NCI-H446 treated with DMSO at 0.1 percent for 48 hours (cell line): ENCODE measurements at places on chromosomes 5 and 9.

DNA sequence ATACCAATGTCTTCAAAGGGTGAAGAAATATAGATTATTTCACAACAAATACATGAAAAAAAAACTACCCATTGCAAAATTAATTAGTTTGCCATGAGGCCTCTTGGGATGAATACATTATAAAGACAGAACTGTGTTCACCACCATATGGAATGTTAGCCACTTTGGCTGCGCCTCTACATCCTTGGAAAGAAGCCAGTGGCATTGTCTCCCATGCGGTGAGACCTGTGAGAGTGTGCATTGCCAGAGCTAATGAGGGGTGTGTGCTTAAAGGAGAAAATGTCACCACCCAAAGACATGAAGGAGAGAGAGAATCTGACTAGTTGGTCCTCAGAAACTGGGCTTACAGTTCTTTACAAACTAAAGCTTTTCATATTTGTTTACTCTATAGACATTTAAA is 110.6 kb downstream of the PLPPR1 start:
- peak; percentile 84 for DNase-seq

GRCh38 chr9:137306066-137306849 is 4.2 kb upstream of the NRARP start:
- no peak for DNase-seq

DNA sequence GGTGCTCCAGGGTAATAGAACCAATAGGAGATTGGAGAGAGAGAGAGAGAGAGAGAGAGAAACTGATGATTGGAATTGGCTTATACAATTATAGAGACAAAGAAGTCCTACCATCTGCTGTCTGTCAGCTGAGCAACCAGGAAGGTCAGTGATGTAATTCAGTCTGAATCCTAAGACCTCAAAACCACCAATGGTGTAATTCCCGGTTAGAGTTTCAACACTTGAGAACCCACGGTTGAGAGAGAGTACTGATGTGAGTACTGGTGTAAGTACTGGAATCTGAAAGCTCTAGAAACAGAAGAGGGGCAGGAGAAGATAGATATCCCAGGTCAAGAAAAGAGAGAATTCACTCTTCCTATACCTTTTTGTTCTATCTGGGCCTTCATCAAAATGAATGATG is 775.8 kb downstream of the EFNA5 start:
- no peak for DNase-seq

DNA sequence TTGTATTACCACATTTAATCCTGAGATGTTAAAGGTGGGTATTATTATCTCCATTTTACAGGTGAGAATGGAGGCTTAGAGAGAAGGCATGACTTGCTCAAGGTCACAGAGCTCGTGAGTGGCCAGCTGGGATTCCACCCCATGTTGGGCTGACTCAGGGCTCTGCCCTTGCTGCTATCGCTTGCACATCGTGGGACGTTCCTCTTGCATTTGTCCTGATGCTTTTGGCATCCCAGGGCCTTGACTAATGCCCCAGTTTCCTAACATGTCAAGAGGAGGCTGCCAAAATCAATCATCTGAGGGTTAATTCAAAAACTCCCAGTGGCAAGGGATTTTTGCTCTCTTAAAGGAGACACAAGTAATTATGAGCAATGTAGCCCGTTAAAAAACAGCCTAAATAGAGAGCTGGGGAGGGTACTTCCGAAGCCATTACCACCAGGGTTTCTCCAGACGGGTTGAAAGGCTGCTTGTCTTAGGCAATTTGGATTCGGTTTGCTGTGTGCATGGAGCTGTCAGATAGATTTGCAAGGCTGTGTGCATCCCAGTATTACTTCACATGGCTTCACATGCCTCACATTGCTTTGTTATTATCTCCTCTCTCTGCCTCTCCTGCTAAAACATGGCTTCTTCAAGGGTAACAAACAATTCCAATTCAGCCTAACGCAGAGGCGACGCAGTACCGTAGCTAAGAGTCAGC is 347.4 kb downstream of the DRD1 start:
- no peak for DNase-seq

GRCh38 chr5:134131578-134132350 is 17.3 kb downstream of the TCF7 start:
- no peak for DNase-seq

- DNase-seq, result no peak
Measured at GRCh38 chr5:136141561-136141960, 8.9 kb downstream of the SMAD5 start.

DNA sequence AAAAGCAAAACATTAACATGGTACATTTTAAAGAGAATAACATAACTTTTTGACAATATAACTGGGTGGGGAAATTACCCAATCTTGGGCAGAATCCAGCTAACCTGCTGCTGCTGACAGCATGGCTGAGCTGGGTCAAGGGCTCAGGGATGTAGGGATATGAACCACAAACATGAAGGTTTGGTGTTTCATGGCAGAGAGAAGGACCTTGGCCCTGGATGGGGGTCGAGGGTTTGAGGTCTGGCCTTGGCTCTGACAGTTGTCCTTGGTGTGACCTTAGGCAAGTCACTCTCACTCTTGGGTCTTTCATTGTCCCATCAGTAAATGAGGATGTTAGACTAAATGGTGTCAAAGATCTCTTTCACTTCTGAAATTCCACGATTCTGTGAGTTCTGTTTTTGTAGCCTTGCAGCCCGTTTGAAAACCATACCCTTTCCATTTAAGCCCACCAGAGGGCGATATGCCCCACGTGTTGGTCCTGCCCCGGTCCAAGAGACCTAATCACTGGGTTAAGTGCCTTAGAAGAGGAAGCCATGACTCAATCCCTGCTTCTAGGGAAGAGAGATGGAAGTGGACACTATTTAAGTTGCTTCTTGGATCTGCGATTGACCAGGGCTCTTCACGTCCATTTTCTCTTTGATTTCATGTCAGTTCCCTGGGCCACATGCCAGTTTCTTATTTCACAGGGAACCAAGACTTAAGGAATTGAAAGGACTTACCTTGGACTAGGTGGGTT is 56.8 kb upstream of the TEX48 start:
- DNase-seq, result peak; percentile 6

DNA sequence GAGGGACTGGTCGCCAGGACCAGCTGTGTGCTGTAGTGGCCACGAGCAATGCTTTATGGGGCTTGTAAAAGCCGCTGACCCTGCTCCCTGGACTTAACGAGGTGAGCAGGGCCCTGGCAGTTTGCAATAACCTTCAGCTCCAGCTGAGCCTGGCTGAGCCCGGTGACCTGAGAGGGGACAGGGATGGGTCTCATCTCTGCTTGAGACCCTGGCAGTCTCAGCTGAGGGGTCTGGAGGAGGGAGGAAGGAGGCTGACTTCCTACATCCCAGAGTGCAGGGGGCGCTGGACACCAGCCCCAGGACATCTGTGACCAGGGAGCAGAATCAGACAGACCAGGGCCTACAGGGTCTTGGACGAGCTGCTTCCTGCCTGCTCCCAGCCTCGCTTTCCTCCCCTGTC is 277.5 kb upstream of the MVB12B start:
- no peak for DNase-seq

GRCh38 chr5:142322403-142322746 is 2.4 kb downstream of the SPRY4 start:
- no peak for DNase-seq

DNA sequence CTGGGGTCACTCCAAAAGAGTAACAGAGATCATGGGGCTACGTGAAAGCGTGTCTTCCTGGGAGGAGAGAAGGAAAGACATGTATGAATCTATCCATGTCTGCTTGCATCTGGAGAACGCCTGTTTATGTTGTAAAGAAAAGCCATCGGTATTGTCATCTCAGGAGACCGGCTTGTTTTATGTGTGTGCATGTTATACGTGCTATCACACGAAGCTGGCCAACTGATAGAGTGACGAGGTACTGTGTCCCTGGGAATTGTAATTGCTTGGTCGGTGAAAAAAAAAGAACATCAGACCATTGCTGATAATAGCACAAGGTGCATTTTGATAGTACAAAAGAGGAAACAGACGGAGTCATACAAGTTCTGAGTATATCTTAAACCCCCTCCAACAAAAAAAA is 370 bp upstream of the CDH6 start:
- DNase-seq, result no peak

GRCh38 chr9:124392871-124393460 is 22.3 kb downstream of the PSMB7 start:
- DNase-seq, result peak; percentile 48

DNA sequence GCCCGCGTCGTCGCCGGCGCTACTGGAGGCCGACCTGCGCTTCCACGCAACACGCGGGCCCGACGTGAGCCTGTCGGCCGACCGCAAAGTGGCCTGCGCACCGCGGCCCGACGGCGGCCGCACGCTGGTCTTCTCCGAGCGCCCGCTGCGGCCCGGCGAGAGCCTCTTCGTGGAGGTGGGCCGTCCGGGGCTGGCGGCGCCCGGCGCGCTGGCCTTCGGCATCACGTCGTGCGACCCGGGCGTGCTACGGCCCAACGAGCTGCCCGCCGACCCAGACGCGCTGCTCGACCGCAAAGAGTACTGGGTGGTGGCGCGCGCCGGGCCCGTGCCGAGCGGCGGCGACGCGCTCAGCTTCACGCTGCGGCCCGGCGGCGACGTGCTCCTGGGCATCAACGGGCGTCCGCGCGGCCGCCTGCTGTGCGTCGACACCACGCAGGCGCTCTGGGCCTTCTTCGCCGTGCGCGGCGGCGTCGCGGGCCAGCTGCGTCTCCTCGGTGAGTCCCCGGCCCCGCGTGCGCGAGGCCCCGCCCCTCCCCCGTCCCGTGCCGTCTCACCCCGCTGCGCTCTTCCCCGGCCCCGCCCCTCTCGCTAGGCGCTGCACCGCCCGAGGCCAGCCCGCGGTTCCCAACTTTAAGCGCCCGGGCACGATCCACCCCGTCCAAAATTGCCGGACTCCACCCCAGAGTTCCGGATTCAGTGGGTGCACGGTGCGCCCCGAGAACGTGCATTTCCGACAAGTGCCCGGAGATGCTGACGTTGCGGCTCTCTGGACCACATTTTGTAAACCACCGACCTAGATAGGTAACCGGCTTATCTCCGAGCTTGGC is 42.8 kb downstream of the NEURL1B start:
- DNase-seq, result no peak

GRCh38 chr9:111108946-111109345 is 70.7 kb upstream of the LPAR1 start:
- DNase-seq, result no peak

DNA sequence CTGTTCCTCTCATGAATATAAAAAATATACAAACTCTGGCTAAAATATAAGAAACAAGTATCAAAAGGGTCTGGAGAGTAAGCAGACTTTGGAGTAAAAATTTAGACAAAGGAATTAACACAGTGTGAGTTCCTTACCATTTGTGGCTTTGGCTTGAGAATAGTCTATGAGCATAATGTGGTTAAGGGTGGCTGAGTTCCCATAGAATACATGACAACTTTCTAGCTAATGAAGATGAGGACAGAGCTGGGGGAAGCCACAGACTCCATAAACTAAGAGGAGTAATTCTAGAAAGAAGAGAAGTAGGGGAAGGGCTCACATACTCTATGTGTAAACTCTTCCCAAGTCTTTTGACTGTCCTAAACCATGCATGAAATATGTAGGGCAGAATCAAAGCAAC is 79.4 kb downstream of the CAAP1 start:
- no peak for DNase-seq

GRCh38 chr5:19859020-19859419 is 129.0 kb downstream of the CDH18 start:
- no peak for DNase-seq

DNA sequence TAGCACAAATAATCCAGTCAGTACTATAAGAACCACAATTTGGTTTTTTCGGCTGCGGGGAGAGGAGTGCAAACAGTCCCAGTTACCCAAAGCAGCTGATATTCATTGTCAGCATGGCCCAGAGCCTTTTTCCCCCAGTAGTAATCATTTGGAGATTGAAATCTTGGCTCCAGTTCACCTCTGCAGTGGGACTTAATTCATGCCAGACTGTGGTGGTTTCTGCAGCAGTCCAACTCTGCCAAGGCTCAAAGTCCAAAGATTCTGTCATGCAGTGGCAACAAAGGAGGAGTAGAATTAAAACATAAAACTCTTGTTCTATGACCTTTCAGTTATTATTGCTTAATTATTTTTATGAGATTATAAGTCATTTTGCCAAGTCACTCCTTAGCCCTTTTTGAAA is 25.0 kb upstream of the TRIM36 start:
- DNase-seq, result peak; percentile 86

DNA sequence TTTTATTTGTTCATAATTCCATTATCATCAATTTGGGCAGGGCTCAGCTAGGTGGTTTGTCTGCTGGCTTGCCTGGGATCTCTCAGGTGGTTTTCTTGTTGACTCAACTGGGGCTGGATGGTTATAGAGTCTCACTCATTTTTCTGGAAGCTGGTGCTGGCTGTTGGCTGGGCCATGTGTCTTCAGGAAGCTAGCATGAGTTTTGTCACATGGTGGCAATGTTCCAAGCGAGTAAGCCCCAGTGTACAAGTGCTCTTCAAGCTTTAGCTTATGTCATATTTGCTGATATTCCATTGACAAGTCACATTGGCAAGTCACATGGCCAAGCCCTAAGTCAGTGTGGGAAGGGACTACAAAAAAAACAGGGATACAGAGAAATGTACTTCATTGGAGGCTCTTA is 2.3 kb upstream of the RASEF start:
- no peak for DNase-seq

DNA sequence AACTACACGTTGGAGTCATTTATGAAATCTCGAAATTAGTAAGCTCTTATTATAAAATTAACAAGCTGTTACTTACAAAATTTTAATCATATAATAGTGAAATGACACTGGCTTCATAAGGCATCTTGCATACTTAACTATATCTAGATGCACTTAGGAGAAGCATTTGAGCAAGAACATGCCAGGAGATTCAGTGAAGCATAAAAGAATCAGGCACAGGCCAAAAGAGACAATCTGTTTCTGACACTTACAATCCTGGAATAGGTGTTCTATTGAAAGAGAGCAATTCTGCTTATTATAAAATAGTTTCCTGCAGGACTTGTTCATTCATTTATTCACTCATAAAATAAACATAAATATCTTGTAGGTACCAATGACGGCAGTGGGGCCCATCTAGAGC is 1152.2 kb upstream of the CDH6 start:
- no peak for DNase-seq

GRCh38 chr5:114152656-114153360 is 209.1 kb upstream of the KCNN2 start:
- no peak for DNase-seq

DNA sequence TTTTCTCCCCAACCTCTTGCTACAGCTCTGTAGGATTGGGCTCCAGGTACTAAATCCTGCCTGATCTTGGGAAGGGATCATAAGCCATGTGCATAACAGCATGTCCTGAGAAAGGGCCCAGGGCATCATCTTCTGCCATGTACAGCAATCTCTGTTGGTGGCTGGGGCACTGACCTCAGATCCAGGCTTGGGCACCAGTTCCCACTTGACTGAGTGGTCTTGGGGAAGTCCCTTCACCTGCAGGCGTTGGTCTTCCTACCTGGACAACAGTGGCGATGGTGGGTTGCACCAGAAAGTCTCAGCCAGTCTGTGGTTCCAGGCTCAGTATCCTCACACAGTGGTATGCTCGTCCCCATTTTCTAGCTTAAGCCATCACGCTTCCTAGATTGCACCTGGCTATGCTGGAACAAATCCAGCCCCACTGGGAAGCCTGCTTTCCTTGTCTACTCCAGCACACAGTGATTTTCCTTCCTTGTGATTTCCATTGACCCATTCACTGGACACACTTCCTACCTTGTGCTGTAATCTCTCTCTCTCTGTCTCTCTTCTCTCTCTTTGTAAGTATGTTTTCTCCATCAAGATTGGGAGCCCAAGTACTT is 121.7 kb upstream of the PITX1 start:
- no peak for DNase-seq
